Activated naive CD4-positive, alpha-beta T cell treated with anti-CD3 and anti-CD28 coated beads, Interleukin-2, amount 50 U/mL, for 16 hours (primary cell): ENCODE measurements at places on chromosomes 1 and 21.

DNA sequence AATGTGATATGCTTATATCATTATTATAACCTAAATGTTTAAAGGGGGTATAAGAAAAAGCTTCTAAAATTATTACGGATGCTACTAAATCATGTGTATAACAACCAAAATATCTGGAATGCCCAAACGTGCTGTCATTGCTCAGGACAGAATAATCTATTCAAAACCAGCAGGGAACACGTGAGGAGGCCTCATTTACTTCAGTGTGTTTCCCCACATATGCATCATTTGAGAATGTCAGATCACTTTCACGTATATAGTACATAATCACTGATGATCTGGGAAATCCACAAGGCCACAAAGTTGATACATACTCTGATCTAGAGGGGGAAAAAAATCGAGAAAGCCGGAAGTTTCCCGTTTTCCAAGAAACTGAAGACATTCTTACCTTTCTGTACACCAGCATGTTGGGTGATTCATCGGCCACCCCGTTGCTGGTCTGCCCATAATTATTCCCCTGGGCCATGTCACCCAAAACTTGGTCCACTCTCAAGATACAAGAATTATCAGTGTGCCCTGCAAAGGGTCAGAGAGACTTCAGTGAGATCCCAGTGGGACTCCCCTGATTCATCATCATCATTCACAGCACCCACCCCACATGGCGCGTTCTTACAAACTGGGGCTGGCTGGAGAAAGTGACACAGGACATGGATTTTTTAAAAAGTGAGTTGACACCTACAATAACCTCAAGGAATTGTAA, 1.5 kb downstream of the RGS7 start:
- no peak for DNase-seq

DNA sequence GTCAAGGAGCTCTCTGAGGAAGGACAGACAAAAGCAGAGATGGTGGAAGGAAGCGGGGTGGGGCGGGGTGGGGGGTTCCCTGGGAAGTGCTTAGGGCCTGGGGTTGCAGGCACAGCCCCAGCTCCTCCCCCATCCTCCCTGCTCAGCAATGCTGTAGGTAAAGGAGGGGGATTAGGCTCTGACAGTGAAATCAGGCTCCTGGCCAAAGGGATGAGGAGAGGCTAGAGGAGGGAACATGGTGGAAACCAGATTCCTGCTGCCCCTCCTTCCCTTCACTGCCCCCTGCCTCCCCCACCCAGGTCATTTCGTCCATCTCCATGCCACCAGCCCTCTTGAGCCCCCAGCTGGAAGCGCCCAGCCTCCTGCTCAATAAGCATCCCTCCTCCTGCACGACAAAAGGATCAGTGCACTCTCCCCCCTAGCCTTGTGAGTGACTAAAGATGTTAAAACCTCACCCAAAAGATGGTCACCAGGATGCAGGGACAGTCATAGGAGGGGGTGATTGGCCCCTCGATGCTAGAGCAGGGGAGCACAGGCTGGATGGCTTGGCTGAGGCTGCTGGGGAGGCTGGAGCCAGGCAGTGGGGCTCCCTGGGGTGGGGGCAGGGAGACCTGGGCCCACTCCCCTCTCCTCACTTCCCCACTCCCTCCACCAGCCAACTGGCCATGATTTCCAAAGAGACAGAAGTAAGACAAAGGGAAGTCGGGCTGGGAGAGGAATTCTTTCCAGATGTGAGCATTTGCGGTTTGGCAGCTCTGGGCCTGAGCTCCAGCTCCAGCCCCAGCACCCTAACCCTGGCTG, 2.2 kb upstream of the CRABP2 start:
- no peak for DNase-seq

- DNase-seq, result no peak
Observed at GRCh38 chr1:183466781-183467180, 5.5 kb upstream of the SMG7 start.

- DNase-seq, result no peak
Observed at GRCh38 chr1:55546553-55546952, 331.4 kb upstream of the USP24 start.

DNA sequence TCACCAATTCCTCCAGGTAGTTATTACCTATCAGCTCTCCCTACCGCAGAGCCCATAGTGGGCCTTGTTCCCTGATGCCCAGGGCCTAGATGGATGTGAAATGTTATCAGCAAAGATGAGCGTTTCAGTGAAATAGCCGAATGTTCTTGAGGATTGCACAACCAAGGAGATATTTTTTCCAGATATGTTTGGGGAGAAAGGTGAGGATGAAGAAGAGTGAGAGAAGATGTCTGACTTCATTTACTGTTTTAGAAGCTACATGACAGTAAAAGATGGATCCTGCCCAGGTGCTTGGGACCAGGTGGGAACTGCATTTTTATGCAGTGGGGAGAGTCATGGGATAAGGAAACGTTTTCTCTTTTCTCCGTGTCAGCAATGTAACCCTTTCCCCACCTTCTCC, 231.7 kb upstream of the C1orf174 start:
- DNase-seq, result no peak

DNA sequence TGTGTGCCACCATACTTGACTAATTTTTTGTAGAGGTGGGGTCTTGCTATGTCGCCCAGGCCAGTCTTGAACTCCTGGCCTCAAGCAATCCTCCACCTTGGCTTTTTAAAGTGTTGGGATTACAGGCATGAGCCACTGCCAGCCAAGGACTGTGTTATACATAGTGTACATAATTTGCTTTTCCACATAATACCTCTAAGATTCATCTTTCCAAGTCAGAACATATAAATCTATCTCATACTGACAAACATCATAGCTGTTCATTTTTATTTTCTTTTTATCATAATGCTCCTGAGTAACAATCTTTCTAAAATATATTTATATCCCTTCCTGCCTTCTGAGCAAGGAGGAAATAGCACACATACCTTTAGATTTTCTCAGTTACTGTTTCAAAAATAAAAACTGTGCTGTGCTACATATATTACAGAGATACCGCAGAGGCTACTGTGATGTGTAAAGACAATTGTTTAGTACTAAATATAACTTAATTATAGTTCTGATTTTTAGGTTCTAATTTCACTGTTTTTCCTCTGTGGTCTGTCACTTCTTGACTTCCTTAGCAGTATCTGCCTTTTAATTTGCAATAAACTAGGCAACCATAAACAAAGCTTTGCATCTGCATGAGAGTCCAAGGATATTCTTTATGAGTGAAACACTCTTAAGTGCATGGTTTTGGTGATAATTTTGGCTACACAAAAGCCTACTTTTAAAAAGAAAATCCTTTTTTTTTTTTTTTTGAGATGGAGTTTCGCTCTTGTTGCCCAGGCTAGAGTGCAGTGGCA, 59.3 kb downstream of the EYA3 start:
- no peak for DNase-seq

GRCh38 chr1:152884085-152884484, 6.0 kb downstream of the SMCP start:
- DNase-seq, result no peak
